Large intestine (tissue), 12 donors: ENCODE measurements at places on chromosomes 12 and 14.

DNA sequence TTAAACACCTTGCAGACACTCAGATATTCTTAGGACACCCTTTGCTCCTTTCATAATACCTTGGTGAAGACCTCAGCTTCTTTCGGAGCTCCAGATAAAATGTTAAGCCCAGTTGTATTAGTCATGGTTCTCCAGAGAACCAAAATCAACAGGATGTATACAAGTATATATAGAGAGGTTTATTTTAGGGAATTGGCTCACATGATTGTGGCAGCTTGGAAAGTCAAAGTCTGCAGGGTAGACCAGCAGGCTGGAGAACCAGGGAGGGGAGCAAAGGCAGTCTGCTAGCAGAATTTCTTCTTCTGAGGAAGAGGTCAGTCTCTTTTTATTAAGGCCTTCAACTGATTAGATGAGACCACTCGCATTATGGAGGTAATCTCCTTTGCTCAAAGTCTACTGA is 6.9 kb upstream of the IGF1 start:
- no peak for DNase-seq

GRCh38 chr14:30993071-30993470 is 32.4 kb upstream of the AP4S1 start:
- DNase-seq: no peak

GRCh38 chr12:88035907-88036289 is 6.7 kb upstream of the C12orf50 start:
- DNase-seq: peak; percentile 17

DNA sequence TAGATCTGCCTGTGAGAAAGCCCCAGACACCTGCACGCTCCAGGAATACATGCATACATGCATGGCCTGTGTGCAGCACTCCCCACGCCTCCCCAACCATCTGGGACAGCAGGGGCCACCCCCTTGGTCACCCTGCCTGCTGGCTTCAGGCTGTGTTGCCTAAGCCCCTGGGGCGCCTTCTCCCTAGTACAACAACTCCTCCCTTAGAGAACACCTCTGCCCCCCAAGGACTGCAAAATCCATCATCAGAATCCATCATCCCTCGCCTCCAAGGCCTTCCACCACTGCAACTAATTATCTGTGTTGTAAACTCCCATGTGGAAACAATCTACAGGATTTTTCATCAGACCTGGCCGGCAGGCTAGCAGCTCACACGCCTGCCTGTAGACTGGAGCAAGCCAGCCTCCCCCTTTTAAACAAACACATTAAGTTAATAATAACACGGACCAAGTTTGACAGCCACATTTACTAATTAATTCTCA is 36.8 kb downstream of the ZFP36L1 start:
- DNase-seq: no peak

- DNase-seq: no peak
These were observed 2.3 kb downstream of the CINP start for GRCh38 chr14:102360388-102360787.
